ENCODE measurements at places on chromosomes 12 and 14.
A peak's percentile ranks its signal among the peaks of the same experiment; 100 is the strongest.

GRCh38 chr14:67690011-67690410, 5.6 kb downstream of the RDH11 start:
- DNase-seq, result no peak

DNA sequence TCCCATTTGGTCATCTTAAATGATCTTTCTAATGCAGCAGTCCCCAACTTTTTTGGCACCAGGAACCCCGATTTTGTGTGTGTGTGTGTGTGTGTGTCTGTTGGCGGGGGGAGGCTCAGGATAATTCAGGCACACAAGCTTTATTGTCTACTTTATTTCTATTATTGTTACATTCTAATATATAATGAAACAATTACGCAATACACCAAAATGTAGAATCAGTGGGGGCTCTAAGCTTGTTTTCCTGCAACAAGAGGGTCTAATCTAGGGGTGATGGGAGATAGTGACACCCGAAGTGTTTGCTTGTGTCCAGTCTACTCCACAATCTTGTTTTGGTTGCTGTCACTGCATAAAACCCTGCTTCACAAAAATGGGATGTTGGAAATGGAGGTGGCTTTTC, 621.1 kb upstream of the LRFN5 start:
- DNase-seq, result no peak

DNA sequence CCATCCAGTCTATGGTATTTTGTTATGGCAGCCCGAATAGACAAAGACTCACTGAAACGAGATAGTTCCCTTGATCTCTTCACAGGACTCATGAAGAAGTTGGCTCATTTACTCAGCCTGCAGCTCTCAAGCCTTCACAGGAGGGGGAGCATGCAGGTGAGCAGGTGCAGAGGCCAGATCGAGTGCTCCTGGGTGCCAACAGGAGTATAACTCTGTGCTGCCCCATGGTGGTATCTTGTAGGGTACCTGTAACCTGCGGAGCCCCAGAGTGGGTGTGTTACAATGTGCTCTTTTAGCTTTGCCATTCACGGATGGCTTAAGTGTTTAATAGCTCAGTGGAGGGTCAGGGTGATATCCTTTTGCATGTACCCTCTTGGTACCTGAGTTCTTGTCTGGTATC, 159.5 kb downstream of the METTL25 start:
- no peak for DNase-seq

DNA sequence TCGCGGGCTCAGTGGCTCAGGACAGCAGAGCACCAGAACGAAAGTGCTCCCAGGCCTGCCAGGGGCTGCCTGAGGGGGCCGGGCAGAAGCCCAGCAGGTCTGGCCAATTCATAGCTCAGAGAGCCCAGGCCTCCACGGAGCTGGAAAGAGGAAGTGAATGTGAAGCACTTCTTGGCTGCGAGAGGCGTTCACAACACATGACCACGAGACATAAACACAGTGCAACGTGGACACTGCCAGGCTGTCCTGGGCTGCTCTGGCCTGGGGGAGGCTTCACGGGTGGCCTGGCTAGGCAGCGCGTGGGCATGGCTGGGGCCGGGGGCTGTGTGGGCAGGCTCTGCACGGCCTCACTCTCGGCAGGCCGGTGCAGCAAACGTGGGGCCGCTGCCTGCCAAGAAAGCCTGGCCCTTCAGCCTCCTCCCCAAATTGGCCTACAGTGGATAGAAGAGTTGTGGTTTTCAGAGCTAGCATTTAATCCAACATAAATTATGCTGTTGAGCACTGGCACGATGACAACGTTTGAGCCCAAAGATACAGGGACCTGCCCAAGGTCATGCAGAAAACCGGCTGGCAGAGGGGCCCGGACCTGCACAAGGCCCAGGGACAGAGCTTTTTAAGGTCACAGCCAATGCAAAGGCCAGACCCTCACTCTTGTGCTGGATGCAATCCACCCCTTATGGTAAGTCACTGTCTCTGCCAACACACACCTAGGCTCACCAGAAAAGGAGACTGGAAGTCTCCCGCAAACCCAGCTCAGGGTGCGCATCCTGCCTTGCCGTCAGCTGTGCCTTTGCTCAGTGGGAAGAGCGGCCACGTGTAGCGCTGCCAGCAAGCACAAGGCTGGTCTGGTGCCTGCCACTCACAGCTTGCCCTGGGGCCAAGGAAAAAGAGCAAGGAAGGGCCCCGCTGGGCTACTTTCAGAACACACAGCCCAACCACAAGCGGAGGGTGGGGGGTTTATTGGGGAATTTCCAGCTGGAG, 8.6 kb downstream of the SLC25A29 start:
- DNase-seq, result peak; percentile 36

GRCh38 chr14:38250331-38250730, 5.6 kb downstream of the CLEC14A start:
- peak; percentile 43 for DNase-seq

DNA sequence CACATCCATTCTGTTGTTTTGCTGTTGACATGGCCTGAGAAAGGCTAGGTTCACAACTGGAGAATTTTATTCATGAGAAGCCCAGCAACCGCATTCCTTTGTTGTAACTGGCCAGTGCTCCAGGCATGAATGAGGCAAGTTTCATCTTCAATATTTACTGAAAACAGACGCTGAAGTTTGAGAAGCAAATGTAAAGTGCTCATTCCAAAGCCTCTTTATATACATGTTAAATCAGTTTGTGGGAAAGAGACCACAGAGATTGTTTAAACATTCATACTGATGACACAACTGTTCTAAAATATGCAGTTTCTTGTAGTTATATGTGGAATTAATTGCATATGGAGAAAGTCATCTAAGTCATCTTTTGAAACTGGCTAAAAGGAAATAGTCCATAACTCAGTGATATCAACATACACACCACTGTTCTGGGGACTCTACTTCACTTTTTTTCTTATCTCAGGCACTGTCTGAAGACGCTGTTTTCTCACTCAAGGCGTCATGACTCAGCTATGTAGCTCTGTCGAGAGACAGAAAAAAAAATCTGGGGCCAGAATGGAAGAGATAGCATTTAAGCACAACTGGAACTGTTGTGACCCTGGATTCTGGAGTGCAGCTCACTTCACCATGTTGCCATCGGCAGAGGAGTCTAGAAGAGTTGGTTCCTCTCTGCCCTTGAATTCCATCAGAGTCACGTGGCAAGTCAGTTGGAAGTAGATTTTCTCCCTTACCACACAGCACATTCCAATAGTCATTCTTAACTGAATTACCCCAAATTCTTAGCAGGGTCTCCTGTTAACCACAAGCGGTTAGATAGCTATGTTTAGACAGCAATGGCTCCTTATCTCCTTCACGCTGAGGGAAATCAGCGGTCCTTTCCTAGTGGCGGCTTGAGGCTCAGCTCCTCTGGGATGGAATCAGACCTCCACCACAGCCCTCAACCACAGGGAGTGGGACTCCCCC, 258.4 kb upstream of the HMGA2 start:
- peak; percentile 98 for DNase-seq

GRCh38 chr12:50121641-50122040, 9.6 kb downstream of the COX14 start:
- no peak for DNase-seq

DNA sequence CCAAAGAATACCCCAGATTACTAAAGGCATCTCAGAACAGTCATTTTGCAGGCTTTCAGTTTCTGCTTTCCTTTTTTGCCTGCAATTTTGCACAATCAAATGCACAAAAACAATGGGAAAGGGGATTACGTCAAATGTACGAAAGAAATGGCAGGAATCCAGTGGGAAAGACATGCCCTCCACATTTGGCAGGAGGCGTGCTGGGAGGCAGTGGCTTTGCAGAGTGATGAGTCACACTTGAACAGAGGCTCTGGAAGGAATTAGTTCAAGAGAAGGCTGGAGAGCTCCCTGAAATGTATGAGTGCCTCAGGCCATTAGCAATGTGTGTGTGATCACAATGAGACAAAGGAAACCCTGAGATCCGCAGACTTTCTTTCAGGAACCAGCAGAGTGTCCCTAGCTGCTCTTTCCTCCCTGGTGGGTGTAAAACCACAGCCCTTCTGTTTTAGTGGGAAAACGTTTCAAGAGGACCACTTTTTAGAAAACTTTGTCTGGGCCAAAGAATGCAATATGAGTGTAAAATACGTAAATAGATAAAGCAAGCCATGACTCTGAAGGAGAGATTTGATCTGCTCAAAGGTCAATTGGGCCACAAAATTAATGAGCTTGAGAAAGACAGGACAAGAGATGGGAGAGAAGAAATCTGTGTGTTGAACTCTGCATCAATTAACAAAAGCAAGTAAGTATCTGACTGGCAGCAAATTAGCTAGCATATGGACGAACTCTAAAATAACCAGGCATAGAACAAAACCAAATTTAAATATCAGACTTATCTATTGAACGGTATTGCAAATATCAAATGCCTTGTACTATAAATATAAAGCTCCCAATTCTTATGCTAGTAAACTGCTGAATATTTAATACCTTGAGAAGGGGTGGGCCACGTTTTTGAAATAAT, 155.4 kb upstream of the PDE3A start:
- peak; percentile 100 for DNase-seq

GRCh38 chr12:15469356-15469755, 147.0 kb downstream of the PTPRO start:
- DNase-seq, result no peak

DNA sequence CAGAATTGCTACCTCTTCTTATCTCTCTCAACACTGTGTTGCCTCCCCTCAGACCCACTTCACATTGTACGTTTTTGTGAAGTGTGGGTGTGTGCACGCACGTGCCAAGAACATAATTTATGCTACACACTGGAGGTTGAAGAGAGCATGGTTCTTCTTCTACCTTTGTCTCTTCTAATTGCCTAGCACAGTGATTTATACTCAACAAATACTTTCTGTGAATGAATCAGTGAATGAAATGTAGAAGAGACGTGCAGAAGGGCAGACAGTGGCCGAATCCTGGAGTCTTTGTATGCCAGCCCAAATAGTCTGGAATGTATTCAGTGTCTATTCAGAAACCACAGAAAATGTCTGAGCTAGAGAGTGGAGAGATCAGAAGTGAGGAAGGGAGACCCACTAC, 4.6 kb upstream of the SAMD4A start:
- peak; percentile 92 for DNase-seq

- DNase-seq, result no peak
Measured at GRCh38 chr14:103179094-103179493, 55.8 kb downstream of the TNFAIP2 start.

DNA sequence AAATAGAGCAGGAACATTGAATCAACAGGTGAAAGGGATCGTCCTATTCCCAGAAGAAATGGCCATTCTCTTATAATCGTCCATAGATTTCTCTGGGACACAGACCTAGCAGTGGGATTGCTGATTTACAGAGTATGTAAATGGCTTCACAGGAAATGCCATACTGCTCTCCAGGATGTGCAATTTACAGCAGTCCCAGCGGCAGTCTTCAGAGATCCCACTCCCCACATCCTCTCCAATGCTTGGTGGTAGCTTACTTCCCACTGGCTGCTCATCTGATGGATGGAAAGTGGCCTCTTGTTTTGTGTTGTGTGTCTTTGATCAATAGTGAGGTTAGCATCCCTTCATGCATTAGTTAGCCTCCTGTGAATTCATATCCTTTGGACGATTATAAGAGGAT, 58.1 kb upstream of the PRMT8 start:
- DNase-seq, result no peak

DNA sequence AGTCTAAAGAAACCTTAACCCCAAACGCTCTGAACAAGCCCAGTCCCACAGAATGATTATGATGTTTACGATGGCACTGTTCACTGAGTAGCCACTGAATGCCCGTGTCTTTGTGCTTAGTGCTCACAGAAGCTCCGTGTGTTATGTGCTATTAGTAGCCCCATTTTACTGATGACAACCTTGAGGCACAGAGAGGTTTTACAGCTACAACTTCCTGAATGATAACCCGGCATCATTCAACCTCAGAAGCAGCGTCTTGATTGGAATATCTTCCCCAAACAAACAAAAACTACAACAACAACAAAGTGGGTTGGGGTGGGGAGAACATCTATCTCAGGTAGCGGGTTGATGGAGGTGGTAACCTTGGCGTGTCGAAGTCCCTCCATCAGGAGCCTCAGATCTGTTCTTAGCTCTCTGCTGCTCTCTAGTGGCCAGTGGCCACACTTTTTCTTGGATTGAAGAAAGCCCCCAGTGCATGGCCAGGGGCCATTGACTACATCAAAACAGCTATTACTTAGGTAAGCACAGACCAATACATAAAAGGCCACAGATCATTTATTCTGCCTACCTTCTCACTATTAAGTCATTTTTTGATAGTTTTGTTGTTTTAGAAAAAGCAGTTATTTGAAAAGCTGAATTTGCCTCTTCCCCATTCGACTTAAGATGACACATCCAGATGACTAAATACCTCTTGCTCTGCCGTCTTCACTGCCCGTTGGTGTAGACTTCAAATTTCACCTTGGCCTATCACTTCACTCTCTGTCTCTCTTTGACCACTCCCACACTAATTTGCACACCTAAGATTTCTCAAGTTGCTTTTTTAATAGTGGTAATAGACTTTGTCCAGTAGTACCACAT, 376.9 kb downstream of the GALC start:
- peak; percentile 66 for DNase-seq

GRCh38 chr12:40565029-40565633, 127.1 kb upstream of the CNTN1 start:
- no peak for DNase-seq

- peak; percentile 81 for DNase-seq
Measured at GRCh38 chr12:70660620-70661219, 23.5 kb upstream of the PTPRB start.

GRCh38 chr12:115756271-115756670, 521.2 kb downstream of the MED13L start:
- DNase-seq, result no peak

GRCh38 chr12:126668538-126668937, 1598.4 kb upstream of the TMEM132C start:
- peak; percentile 88 for DNase-seq

- no peak for DNase-seq
Measured at GRCh38 chr12:30599608-30600007, 96.1 kb downstream of the IPO8 start.

DNA sequence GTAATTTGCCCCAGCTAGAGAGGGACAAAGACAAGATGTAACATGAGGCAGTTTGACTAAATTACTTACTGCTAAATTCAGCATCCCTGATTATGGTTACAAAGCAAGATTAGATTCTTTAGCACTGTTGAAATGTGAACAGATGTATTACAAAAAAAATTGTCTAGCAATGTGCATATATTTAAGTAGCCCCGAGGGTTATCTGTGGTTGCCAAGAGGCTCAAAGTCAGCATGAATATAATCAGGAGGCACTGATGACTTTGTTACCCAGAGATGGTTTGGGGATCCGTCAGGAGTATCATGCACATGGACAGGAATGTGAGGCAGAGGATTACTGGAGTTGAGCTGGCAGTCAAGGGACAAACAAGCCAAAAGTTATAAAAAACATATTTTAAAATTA, 356.9 kb upstream of the CCDC196 start:
- no peak for DNase-seq

DNA sequence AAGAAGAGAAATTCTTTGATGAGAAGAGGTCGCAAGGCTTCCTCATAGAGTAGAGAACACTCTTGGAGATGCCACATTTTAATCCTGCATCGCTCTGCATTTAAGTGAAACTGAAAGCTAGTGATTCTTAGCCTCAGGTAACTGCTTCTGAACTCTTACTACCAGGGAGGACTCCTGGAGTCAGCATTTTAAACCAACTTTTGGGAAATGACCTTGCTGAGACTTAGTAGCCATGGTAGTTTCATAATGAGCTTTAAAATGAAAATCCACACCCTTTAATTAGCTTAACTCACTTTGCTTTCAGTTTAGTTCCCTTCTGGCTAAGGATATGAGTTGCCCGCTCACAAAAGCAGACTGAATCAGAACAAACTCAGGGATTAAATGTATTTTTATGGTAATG, 80.3 kb downstream of the SYNE2 start:
- no peak for DNase-seq

Measured in fibroblast of upper back skin (primary cell).